ENCODE measurements at places on chromosomes 16 and 17.

- DNase-seq: no peak
Observed at GRCh38 chr17:16491131-16491702, 776 bp downstream of the LRRC75A start.

DNA sequence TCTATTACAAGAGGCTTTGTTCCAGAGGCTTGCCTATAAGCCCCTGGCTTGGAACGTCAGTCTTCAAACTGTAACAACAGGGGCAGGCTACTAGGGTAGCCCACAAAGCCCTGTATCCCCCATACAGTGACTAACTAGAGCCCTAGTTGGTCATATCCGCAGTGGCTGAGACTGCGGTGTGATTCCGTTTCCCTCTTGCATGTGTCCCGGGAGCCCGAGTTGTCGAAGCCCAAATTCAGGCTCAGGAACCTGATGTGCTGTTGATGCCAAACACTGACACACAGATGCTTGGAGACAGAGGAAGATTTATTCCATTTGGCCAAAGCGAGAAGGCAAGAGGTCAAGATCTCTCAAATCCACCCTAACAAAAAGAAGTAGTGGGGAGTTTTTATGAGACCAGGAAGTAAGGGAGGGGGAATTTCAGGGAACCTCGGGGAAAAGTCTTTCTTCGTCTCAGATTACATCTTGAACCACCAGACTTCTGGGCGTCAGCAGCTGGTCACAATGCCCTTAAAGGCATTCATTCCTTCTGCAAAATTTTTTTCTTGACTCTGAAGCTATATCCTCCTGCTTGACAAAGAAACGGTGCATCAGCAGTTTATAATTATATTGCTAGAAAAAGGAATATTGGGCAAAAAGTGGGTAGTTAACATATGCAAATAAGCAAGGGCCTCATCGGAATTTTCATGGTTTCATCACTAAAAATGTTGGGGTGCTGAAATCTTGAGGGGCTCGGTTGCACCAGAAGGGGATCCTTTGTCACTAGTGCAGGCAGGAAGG, 879 bp downstream of the SLFN5 start:
- DNase-seq: peak; percentile 35

- peak; percentile 83 for DNase-seq
Observed at GRCh38 chr17:78933959-78934568, 8.9 kb upstream of the TIMP2 start.

GRCh38 chr17:19306160-19307111, 56.1 kb downstream of the B9D1 start:
- no peak for DNase-seq

- DNase-seq: no peak
Observed at GRCh38 chr17:80010283-80010858, 25.3 kb downstream of the TBC1D16 start.

DNA sequence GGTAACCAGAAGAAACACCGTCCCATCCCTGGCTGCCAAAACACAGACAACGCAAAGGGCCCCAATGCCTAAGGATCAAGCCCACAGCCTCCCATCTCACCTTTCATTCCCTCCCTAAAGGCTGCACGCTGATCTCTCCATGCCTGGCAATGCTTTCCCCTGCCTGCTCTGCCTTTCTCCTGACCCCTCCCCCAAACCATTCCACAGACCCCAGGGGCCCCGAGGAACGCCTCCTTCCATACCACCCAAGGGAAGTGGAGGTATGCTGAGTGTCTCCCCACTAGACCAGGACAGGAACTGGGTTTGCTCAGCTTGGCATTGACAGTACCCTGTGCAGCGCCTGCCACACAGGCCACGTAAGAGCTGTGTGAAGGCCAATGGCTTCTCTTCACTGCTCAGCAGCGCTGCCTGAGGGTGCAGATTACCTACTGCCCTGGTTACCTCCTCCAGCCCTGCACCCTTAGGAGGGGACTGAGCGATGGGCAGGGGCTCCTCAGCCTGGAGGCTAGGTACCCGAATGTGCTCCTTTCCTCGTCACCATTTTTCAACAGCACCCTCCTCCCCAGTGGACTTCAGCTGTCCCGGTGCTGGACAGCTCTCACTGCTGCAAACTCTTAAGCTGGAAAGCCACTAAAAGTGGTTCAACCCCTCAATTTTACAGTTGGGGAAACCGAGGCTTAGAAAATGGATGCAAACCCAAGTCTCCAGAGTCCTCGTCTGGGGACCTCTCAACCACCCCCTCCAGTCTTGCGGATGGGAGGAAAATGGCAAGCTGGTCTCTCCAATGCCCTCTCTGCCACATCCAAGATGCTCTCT, 45.0 kb downstream of the SRCIN1 start:
- DNase-seq: no peak

GRCh38 chr16:50210266-50211038, 55.9 kb upstream of the ADCY7 start:
- DNase-seq: peak; percentile 51

- DNase-seq: no peak
Observed at GRCh38 chr17:59361916-59362810, 30.7 kb downstream of the YPEL2 start.

DNA sequence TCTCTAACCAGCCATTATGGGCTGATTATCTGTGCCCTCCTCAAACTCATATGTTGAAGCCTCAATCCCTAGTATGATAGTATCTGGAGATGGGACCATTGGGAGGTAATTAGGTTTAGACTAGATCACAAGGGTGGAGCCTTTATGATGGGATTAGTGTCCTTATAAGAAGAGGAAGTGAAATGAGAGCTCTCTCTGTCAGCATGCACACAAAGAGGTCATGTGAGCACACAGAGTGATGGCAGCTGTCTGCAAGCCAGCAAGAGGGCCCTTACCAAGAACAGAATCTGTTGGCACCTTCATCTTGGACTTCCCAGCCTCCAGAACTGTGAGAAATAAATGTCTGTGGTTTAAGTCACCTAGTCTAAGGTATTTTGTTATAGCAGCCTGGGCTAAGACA, 101.9 kb downstream of the PCTP start:
- DNase-seq: no peak

DNA sequence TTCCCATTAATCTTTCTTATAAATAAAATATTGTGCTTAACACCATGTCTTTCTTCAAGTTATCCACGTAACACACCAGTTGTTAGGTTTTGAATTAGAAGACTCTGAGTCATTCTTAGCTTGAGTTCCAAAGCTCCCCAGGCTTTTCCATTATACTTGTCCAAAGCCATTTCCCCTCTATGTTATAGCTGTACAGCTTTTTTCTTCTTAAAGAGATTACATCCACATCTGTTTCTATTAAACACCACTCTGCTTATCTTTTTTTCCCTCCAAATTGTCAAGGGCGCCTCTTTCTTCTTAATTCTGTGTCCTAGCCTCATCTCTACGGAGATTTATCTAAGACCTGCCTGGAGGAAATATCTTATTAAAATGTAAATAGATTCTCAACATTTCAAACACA, 139.4 kb upstream of the CPHXL start:
- DNase-seq: no peak

GRCh38 chr17:40343219-40344119, 21.1 kb downstream of the GJD3 start:
- DNase-seq: no peak

DNA sequence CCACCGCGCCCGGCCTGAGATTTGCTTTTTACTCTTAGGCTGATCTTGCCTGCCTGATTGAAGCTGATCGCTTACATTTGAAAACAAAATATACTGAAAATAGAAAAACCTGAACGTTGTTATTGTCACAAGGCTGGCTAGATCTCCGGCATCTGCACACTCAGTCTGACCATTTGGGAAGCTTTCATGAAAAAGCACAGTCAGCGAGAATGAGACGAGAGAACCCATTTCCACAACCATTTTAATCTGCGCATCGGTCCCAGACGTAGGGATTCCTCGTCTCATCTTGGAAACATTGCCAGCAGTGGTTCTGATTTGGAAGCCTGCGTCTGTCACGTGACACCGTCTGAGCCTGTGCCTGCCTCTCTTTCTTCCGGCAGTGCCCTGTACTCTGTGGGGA, 20.9 kb downstream of the SPG7 start:
- DNase-seq: no peak

- no peak for DNase-seq
Observed at GRCh38 chr17:77210946-77211541, 70.3 kb downstream of the SEC14L1 start.

- DNase-seq: no peak
Observed at GRCh38 chr17:73452009-73452408, 140.2 kb upstream of the CDC42EP4 start.

- DNase-seq: no peak
Observed at GRCh38 chr17:11028349-11028748, 190.5 kb upstream of the PIRT start.
